ENCODE measurements at places on chromosomes 7 and 10. TPM values are rescaled to one million over a fixed set of nuclear protein-coding genes. Genes with fewer than 3 reads are reported as not detected.

GRCh38 chr10:114395366-114396022 is 8.8 kb downstream of the AFAP1L2 start:
- DNase-seq, result no peak

GRCh38 chr7:148772297-148773089 is 73.8 kb downstream of the CUL1 start:
- peak; percentile 79 for DNase-seq

- DNase-seq, result no peak
Observed at GRCh38 chr7:44279731-44280505, 45.5 kb downstream of the CAMK2B start.

GRCh38 chr7:20647036-20647435 is 31.6 kb downstream of the ABCB5 start:
- DNase-seq, result no peak

- DNase-seq, result no peak
Observed at GRCh38 chr10:111344804-111345203, 268.0 kb downstream of the ADRA2A start.

- DNase-seq, result no peak
Observed at GRCh38 chr7:16345979-16346958, 75.1 kb downstream of the CRPPA start.

DNA sequence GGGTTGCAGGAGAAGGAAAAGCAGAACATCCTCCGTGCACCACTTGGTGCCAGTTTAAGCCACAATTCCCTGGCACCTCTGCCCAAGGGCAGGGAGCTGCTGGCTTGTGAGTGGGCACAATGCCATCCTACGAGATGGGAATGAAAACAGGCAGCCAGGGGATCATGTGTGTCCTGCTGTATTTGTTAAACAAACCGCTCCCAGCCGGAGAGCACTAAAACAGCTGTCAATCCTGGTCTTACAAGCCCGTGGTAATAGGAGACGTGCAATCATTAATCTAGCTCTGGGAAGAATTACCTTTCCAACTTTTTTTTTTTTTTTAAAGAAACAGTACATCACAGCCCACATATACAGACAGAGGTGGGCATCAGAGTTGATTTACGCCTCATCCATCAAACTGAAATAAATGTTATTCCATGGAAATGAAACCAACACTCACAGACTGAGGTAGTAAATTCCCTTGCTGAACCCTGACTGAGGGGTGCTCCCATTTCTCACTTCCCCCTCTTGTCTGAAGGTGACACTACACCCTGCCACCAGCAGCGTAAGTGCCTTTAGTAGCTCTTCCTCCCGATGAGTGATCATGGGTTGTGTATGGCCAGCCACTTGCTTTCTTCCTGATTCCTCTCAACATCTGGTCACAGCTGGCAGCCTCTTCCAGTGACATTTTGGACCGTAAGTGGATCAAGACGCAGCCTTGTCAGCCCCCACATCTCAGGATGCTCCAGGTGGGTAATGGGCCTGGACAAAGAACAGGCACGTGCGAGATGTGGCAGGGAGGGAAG is 143.8 kb downstream of the TEX36 start:
- peak; percentile 22 for DNase-seq

- DNase-seq, result no peak
Observed at GRCh38 chr10:33099748-33100147, 141.7 kb upstream of the ITGB1 start.

DNA sequence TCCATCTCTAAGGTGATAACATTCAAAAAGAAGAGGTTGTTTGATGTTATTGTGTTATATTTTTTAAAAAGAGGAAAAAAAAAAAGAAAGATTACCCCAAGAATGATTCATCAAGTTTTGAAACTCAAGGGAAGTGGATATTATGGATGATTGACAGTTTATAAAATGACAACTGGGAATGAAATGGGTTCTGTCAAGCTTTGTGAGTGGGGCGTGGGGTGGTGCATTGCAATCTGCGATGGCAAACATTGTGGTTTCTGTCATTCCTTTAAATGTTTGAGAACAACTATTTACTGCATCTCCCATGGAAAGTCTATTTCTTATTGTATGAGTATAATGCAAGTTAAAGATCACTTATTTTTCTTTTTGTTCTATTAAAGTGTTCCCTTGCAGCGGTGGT is 297.0 kb downstream of the CCDC3 start:
- no peak for DNase-seq

GRCh38 chr7:74092964-74093471 is 9.4 kb downstream of the LIMK1 start:
- peak; percentile 40 for DNase-seq

DNA sequence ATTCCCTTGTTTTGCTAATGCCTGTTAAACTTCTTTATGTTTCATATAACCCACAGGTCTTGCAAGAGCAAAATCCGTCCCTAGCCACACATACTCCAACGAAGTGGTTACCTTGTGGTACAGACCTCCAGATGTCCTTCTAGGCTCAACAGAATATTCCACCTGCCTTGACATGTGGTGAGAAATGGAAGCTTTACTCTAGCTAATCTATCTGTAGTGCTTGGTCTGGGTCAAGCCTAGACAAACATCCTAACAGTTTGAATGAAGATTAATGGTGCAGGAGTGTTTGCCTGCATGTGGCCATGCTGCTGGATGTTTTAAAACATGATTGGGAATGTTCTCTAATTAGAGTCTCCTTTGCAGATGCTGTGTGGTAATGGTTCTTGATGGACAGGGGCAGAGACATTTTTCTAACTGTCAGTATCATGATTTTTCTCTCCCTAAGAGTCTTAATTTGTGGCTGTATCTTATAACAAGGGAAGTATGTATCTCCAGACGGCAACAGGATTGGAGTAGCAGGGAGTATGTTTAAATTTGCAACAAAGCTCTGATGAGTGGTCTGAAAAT is 308.5 kb upstream of the FZD1 start:
- no peak for DNase-seq

DNA sequence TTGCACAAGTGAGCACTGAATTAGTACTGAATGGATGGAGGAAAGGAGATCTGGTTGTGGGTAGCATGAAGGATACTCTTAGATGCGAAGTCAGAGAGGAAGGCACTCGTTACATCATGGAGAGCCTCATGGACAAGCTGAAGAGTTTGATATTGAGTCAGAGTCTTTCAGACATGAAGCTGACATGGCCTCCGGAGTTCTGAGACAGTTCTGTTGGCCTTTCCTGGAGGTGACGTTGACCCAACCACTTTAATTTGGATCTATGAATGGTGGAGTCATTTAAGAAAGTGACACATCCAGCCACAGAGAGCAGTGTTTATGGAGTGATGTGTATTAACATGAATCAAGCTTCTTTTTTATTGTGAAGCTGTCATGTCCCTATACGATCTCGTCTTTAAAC is 286.3 kb upstream of the CDC14C start:
- DNase-seq, result no peak

GRCh38 chr7:32588657-32589056 is 93.4 kb downstream of the AVL9 start:
- DNase-seq, result peak; percentile 85

DNA sequence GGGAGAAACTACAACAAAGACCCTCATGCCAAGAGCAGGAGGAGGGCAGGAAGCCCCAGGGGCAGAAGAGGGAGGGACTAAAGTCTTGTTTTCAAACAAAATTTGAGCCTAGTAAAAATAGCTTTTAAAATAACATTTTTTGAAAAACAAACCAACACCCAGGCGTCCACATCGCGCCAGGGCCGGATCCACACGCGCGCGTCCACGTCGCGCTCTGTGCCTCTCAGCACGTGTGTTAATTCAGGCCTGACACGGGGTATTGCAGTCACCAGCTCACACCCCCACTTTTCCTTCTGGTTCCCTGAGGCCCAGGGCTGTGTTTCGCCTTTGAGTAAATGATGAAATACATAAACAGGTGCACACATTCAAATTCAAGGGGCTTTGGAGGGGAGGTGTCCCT is 196.2 kb downstream of the TCERG1L start:
- DNase-seq, result no peak

DNA sequence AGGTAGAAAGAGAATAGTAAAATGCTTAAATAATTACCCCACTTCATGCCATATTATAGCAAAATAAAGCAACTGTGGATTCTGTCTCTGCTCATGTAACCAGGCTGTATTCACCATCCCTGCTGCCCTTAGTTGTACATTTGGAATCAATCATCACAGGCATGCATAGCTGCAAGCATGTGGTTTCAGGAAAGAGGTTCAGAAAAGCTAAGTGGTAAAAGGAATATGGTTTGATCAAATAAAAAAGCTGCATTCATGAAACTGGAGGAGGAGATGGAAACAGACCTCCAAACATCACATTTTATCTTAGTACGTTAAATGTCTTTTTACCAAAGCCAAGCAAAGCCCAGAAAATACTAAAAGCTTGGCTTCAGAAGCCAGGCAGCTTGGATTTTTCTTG is 81.3 kb downstream of the ADAM22 start:
- DNase-seq, result no peak

DNA sequence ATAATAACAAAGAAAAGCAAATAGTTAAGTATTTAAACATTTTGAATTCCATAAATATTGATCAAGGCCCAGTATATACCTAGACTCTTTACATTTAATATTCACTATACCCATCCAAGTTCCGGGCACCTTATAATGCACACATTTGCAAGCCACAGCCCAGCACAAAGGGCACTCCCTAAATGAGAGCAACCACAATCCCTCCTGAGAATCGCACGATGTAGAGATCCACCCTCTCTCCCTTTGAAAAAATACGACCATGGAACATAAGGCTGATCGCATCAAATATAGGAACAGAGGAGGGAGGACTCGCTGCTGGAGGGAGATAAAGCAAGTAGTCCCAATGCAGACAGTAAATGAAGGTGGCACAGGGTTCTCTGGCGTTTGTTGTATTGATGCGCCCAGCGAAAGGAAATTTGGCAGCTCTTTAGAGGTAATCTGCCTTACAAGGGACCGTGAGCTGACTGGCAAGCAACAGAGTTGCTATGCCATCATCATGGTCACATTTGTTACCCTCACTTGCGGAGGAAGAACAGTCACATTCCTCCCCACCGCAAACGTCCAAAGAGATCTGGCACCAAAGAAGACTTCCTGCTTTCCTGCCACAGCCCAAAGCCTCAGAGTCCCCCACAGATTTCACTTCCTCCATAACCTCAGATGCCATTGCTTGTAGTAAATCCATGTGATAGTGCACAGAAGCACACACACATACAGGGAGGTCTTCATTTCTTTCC is 16.1 kb upstream of the TAS2R40 start:
- no peak for DNase-seq

- no peak for DNase-seq
Observed at GRCh38 chr10:125785791-125786190, 10.2 kb upstream of the MMP21 start.

GRCh38 chr7:11776039-11776438 is 56.0 kb downstream of the THSD7A start:
- DNase-seq, result no peak

DNA sequence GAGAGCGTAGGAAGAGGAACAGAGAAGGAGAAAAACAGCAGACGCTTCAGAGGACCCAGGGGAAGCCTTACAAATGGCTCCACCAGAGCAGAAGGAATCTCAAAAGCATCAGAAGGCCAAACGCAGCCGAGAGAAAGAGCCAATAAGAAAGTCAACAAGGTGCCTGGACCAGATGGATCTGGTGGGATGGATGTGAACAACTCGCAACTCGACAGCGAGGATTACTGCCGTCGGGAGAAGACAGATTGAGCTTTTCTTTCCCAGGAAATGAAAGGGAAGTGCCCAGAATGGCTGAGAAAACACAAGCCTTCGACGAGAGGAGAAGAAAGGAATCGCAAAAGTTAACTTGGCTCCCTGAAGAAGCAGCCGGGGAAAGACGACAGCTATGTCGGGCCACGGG is 132.8 kb upstream of the MGMT start:
- DNase-seq, result peak; percentile 6

DNA sequence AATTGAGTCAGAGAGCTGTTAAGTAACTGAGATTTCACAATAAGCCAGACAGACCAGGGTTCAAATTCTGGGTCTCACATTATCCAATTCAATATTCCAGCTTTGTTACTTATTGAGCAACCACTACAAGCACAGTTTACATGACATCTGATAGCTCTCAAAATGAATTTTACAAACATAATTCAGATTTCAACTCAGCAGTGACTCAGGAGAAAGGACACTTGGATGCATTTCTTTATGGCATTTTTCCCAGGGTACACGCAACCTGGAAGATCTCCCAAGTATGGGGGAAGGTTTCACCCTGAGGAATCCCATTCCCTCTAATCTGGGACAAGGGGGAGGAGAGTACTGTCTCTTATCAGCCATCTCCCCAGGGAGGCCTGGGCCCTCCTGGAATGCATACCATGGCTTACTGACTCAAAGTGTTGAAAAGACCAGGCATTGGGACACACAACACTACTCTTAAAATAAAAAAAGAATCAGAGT is 102.4 kb downstream of the CFTR start:
- no peak for DNase-seq

DNA sequence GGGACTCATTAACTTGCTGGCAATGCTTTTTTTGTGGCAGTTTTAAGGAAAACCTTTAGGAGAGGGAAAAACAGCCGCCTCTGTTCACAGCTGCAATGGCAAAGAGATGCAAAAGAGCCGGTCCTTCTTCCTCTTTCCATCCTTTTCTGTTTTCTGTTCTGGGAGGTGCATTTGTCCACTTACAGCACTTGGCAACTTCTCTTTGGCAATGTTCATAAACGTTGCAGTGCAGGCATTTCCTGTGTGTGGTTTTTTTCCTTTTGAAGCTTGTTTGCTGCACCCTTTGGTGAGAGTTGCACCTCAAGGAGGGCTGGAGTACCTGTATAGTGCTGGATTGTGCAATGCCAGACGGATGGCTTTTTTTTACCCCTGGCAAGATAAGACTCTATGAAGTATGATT is 53.9 kb upstream of the HABP2 start:
- no peak for DNase-seq

GRCh38 chr7:99557940-99558305 is 519 bp upstream of the ZNF655 start:
- DNase-seq, result no peak

GRCh38 chr7:6012355-6013104 is 3.5 kb downstream of the AIMP2 start:
- no peak for DNase-seq

- no peak for DNase-seq
Observed at GRCh38 chr10:106799776-106800175, 364.7 kb downstream of the SORCS1 start.

- DNase-seq, result no peak
Observed at GRCh38 chr7:97043281-97043680, 18.6 kb upstream of the DLX5 start.

SUN1 gene
- 158 TPM for total RNA-seq

CRHR2 gene
- total RNA-seq, result not detected

SPDYE9 gene
- not detected for total RNA-seq

H2BK1 gene
- total RNA-seq, result not detected

C7orf33 gene
- total RNA-seq, result not detected

FAM180A gene
- not detected for total RNA-seq

Data from endothelial cell of umbilical vein (primary cell).